ENCODE measurements at places on chromosomes 5 and 9. TPM values are rescaled to one million over a fixed set of nuclear protein-coding genes. Genes with fewer than 3 reads are reported as not detected.

DNA sequence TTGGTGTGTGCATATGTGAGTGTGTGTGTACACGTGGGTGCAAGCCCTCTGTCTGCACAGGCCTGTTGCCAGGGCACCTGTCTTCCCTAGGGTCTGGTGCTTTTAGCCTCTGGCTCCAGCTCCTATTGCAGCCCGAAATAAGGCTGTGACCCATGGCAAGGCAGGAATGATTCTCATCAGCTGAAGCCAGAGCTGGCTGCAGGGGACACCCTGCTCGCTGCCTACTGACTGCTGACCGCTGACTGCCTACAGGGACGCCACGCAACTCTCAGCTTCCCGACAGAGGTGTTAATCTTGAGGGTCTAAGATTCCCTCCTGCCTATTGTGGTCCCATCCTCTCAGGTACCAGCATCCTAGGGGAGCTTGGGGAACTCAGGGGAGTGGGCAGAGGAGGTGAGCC, at the start of gene MYOZ3:
Gene MYOZ3, plus strand, starts transcription at position 166 of the 400 bp plus-strand sequence. CDS start 1,691 bp downstream, outside the sequence.
- H3K4me3 ChIP-seq = no peak within 1 kb of the TSS
- no peak within 1 kb of the TSS for H3K27ac ChIP-seq
- H3K4me1 ChIP-seq = peaks cover 11% of the 10 kb centered on the region
- DNase-seq = no peak
- no peaks in the 10 kb centered on the region for H3K36me3 ChIP-seq

GRCh38 chr9:9498846-9499245, 1114.0 kb downstream of the PTPRD start:
- H3K27me3 ChIP-seq = no peaks in the 10 kb centered on the region
- no peaks in the 10 kb centered on the region for H3K4me1 ChIP-seq
- no peak overlapping the region for H3K27ac ChIP-seq
- no peaks in the 10 kb centered on the region for H3K36me3 ChIP-seq
- no peak overlapping the region for H3K4me3 ChIP-seq
- DNase-seq = no peak

DNA sequence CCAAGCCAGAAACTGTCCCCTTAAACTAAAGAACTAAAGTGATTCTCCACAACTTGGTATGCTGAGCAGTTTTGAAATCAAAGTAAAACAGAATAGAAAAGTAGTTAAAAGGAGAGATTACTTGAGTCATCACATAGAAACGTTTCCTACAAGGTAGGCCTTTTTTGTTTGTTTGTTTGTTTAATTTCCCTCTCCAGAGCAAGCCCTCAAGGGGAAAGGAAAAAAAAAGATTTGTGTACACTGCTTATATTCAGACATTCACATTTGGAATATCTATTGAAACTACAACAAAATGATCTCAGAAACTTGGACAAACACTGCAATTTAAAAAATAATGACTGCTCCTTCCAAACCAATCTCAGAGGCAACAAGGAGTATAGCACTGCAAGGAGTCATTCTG, 304.7 kb upstream of the NREP start:
- no peaks in the 10 kb centered on the region for H3K27me3 ChIP-seq
- no peak overlapping the region for H3K27ac ChIP-seq
- no peaks in the 10 kb centered on the region for H3K4me1 ChIP-seq
- DNase-seq = no peak
- H3K4me3 ChIP-seq = no peak overlapping the region
- no peaks in the 10 kb centered on the region for H3K36me3 ChIP-seq

DNA sequence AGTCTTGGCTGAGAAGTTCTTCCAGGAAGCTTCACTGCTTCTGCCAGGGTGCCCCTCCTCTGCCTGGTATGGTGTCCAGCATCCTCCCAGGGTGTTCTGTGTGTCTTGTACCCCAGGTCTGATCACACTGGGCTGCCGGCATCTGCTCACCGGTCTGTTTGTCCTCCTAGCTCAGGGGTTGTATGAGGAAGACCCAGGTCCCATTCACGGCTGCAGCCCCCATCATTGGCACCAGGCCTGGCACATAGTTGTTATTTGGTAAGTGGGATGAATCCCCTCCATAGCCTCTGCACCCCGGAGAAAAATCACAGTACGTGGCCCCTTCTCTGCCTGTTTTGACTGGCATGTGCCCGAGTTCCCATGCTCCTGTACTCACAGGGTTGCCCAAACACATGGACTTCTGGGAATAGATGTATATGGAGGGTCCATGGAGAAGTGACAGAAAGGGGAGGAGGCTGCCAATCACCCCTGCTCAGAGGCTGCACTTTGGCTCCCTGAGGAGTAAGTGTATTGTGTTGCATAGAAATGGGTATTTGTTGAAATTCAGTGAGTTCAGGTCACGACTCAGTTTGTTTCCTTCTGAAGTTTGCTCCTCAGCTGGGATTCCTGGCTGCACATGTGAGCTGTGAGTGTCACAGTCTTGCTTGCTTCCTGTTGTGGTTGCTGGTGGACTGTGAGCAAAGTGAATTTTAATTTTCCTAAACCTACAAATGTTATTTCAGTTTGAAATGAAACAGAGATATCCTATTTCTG, 96.2 kb downstream of the HSPA4 start:
- no peak for DNase-seq
- H3K27ac ChIP-seq = no peak overlapping the region
- no peak overlapping the region for H3K4me3 ChIP-seq
- H3K4me1 ChIP-seq = no peaks in the 10 kb centered on the region
- H3K36me3 ChIP-seq = no peaks in the 10 kb centered on the region
- no peaks in the 10 kb centered on the region for H3K27me3 ChIP-seq

The NR2F1 gene
- not detected for total RNA-seq

GRCh38 chr5:40428126-40428525, 251.6 kb upstream of the PTGER4 start:
- no peak overlapping the region for H3K4me3 ChIP-seq
- H3K27me3 ChIP-seq = no peaks in the 10 kb centered on the region
- H3K27ac ChIP-seq = no peak overlapping the region
- no peaks in the 10 kb centered on the region for H3K4me1 ChIP-seq
- DNase-seq = no peak

The ENTPD2 gene
- 3.2 TPM for total RNA-seq

DNA sequence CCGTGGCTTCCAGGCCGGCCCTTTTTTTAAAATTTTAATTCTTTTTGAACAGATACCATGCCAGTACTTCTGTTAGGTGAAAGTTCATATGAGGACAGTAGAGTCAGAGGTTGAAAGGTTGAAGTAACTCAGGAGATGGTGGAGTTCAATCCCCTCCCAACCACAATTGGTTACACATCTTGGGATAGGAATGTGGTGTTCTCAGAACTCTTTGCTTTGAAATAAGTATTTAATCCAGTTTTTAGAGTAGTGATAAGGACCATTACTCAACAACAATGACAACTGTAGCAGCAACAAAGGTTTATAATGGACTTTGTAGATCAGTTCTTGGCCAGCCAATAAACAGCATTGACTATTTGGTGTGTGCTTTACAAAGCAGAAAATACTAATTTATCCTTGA, 116.0 kb downstream of the ARHGAP26 start:
- H3K36me3 ChIP-seq = no peaks in the 10 kb centered on the region
- H3K4me3 ChIP-seq = no peak overlapping the region
- no peaks in the 10 kb centered on the region for H3K27me3 ChIP-seq
- no peak overlapping the region for H3K27ac ChIP-seq

The MLANA gene
- total RNA-seq = not detected

DNA sequence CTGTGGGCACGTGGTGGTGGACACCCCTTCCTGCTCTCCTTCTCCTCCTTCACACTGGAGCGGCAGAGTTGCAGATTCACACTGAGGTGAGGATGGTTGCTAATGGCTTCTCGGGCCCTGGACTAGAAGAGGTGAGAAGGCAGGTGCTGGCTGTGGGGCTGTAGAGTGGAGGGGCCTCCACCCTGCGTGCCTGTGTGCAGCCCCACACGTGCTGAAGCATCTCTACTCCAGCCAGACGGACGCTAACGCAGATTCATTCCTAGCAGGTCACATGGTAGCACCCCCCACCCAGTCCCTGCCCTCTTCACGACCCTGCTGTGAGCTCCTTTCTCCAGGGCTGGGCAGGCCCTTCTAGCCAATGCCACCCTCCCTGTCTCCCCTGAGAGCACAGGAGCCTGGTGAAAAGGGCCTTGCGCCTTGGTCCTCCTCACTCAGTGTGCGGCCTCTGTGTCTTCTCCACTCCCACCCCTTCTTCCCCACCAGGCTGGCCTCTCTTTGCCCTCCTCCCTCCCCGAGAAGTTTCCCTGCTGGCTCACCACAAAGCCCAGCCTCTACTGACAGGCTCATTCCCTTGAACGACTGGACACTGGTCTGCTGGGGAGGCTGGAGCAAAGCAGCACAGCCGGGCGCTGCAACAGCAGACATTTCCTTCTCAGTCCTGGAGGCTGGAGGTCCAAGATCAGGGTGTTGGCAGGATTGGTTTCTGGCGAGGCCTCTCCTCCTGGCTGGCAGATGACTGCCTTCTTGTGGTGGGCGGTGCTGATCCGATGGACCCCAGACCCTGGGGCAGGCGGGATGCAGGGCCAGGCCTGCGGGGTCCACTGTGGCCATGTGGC, 14.2 kb downstream of the CACNA1B start:
- H3K36me3 ChIP-seq = no peaks in the 10 kb centered on the region
- no peaks in the 10 kb centered on the region for H3K4me1 ChIP-seq
- H3K27ac ChIP-seq = no peak overlapping the region
- no peaks in the 10 kb centered on the region for H3K27me3 ChIP-seq

All from H1 (cell line).